ENCODE measurements at places on chromosomes 5 and 9.

DNA sequence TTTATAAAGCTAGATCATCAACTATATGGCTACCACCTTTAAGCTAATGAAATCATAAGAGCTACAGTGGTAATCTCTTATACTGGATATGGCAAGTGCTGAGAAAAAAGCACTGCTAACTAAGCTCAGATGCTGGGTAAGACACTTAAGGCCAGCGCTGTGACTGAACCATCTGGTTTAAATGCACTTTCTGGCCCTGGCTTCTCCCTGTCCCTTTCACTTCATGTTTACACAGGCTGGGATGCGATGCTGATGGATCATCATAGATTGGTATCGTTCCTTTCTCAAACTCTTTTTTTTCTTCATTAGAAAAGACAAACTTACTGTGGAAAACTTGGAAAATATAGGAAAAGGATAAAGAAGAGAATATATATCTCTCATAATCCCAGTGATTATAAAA, 52.3 kb downstream of the KIF24 start:
- no peak for DNase-seq

GRCh38 chr9:89097219-89097618, 81.4 kb downstream of the SHC3 start:
- DNase-seq, result no peak

DNA sequence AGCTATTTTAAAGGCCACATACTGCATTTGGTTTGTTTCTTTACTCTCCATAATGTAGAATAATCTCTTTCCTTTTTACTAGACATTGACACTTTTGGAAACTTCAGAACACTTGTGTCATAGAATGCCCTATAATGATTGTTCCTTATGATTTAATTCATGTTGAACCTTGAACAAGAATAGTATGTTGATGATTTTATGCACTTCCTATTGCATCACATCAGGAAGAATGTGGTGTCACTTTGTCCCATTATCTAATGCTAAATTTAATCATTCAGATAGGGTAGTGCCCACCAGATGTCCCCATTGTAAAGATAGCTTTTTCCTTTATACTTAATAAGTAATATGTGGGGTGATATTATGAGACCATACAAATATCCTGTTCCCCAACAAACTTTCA, 19.4 kb upstream of the DEPDC1B start:
- no peak for DNase-seq

DNA sequence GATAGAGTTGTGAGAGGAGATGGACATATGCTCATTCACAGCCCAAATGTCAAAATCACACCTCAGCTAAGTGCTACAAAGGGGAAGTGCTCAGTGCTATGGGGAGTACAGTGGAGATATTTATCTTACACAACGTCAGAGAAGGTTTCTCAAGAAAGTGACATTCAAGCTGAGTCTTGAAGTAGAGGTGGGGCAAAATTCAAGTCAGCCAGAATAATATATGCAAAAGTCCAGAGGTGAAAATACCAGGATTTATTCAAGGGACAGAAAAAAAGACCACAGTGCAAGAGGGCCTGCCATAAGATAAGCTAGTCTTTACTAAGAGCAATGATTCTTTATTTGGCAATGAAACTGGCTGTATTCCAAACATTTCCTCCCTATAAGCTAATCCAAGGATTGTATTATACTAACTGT, 327.8 kb upstream of the PIK3R1 start:
- DNase-seq, result no peak

DNA sequence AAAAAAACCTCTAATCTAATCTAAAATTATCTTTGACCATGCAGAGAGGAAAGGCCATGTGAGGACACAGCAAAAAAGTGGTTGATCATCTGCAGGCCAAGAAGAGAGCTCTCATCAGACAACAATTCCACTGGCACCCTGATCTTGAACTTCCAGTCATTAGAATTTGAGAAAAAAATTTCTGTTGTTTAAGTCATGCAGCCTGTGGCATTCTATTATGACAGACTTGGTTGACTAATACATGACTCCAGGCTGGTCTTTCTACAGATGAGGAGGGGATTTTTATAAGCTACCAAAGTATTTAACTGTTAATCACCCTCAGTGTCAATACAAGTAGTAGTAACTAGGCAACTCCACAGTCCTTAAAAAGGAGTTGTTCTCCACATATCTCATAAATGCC, 358.5 kb upstream of the RGMB start:
- DNase-seq, result peak; percentile 84

DNA sequence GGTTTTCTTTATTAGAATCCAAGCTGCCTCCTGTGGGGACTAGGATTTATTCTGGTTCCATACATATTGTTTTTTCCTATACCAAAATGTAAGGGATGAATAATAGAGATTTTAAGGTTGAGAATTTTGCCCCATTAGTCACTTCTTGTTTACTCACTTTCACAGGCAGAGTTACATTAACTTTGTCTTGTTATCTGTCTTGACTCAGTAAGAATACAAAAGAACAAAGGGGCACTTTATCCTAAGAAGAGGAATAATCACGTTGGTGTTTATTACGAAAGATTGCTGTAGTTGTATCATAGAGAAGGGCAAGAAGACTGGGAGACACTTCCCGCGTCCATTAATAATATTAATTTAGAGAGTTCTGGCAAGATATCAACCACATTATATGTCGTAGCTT, 599.7 kb upstream of the FTMT start:
- no peak for DNase-seq

GRCh38 chr9:137067860-137068538, 2.4 kb downstream of the SAPCD2 start:
- no peak for DNase-seq

- DNase-seq, result peak; percentile 63
These were observed 555.1 kb upstream of the ADAMTS16 start for GRCh38 chr5:4584982-4585381.

- no peak for DNase-seq
These were observed 14.6 kb downstream of the ZNF883 start for GRCh38 chr9:112997236-112997941.

DNA sequence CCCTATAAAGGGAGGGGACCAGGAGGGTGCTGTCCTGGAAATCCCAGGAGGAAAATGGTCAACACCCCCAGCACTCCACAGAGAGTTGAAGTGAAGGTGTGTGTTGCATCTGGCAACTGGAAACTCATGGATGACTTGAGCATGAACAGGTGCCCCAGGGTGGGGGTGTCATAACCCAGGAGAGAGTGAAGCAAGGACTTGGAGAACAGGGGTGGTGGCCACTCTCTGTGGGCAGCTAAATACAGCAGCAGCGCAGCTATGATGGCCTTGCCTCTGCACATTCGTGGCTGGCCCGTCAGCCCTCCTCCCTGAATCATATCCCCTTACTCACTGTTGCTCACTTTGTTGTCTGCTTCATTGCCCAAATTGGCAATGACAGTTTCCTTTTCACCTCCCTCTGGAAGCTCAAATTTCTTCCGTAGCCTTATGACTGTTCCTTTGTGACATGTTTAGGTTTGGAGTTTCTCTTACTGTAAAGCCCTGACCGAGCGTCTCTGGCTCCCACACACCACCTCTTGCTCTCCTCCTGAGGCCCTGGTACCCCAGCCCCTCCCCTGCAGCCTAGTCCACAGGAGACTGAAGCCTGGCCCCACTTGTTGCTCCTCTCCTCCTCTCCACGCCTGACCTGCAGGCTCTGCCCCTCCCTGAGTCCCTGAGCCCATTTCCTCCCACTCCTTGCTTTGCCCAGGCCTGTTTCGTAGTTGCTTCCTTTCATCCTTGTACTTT, 185.8 kb downstream of the CD180 start:
- no peak for DNase-seq

- DNase-seq, result no peak
These were observed 18.4 kb downstream of the BASP1 start for GRCh38 chr5:17235731-17236330.

DNA sequence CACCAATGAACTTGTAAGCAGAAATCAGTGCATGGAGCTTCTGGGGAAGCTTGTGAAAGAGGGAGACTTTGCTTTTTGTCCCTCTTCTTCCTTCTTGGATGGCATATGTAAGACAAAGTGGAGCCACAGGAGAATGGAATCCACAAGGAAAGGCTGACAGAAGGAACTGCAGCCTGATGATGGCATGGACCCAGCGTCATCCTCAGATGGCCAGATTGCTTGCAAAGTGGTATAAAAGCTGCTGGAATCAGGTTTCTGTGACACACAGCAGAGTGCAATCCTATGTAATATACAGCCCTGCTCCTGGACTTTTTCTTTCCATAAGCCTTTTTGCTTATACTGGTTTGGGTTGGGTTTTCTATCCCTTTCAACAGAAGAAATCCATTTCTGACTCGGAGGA, 31.4 kb upstream of the SPARC start:
- no peak for DNase-seq

All from fibroblast of skin of left quadriceps (primary cell).